CD4-positive, alpha-beta T cell treated with Interleukin-17A for 1 hour (primary cell): ENCODE measurements at places on chromosomes 3 and 15.

GRCh38 chr3:25907081-25907480, 117.2 kb downstream of the OXSM start:
- no peak for DNase-seq

DNA sequence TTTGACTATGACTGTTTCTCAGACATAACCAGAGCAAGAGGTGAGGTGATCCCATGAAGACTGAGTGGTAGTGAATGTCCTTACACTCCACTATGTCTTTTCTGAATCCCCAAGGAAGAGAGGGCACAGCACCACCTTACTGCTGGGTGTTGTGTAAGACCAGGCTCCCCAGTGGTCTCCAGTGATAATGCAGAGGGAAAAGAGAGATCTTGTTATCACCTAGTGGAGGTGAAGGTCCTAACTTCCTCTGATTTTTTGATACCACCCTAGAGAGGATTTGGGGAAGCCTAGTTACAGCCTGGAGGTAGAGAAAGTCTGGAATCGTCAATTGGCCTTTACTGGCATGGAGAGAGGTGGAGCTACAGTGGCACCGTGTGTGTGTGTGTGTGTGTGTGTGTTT, 288.0 kb upstream of the BCHE start:
- no peak for DNase-seq

DNA sequence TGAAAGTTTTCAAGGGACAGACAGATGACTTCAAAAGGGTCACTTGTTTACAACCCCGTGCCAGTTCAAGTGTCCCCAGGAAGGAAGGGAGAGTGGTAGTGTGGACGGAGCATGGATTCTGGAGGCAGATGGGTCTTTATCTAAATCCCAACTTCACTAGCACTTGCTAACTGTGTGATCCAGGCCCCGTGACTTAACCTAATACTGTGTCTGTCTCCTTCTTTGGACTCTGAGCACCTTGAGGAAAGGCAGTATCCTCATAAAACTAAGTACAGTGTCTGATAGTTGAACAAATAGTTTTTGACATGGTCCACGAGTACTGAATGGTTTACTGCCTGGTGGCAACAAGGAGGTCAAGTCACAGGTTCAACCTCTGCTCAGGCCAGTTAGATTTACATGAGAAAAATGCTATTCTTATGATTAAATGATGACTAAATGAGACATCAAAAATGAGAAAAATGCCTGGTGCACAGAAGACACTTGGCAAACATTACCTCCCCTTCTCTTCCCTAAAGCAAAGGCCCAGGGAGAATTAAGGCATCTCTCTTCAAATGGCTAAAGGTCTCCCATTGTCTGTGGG, 48.9 kb downstream of the ABCC5 start:
- no peak for DNase-seq

DNA sequence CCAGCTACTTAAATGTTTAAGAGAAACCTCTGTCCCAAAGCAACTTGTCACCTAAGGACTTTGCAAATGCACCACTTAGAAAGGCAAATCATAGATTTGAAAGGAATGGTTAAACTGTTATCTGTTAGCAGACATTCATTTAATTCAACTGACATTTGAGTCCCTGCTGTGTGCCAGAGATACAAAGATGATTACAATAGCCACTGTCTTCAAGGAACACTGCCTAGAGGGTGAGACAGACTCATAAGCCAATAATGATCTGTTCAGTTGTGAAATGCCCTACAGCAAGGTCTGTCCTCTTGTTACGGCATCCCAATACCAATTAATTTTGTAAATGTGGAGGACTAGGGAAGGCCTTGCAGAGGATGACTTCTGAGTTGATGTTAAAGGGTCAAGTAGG, 113.1 kb downstream of the ATG7 start:
- DNase-seq: no peak

GRCh38 chr15:26260517-26261133, 397.5 kb upstream of the ATP10A start:
- no peak for DNase-seq

DNA sequence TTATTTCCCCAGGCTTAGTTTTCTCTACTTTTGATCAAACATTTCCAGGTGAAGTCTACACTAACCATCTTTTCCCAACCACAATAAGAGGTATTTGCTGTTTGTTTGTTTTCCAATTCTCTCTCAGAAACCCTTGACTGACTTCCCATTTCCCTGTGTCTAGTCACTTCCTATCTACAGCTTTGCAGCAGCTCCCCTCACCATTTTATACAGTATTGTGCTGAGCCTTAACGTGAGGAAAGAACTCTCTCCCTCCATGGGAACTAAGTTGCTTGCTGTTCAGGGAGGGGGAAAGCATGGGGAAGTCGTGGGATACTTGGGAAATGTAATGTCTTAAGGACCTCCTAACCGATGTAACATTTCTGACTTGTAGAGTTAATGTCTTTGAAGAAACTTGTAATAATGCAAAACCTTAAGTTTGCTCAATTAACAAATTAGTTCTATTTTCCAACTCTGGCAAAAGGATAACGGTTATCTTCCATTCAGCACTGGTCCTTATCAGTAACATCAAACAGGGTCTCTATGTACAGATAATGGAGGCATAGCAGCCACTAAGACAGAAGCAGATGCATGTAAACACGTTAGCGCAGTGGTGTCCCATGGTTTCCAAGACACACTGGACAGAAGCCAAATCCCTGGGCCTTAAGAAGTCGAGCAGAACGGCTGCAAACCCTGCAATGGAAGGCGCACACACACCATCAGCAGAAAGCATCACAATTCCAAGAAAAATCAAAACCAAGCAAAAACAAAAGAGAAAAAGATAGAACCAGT, 39.7 kb downstream of the NPTN start:
- DNase-seq: no peak

- DNase-seq: no peak
Measured at GRCh38 chr15:52728899-52729298, 49.7 kb upstream of the ATOSA start.

GRCh38 chr3:172562871-172563865, 39.9 kb upstream of the TNFSF10 start:
- DNase-seq: peak; percentile 41

DNA sequence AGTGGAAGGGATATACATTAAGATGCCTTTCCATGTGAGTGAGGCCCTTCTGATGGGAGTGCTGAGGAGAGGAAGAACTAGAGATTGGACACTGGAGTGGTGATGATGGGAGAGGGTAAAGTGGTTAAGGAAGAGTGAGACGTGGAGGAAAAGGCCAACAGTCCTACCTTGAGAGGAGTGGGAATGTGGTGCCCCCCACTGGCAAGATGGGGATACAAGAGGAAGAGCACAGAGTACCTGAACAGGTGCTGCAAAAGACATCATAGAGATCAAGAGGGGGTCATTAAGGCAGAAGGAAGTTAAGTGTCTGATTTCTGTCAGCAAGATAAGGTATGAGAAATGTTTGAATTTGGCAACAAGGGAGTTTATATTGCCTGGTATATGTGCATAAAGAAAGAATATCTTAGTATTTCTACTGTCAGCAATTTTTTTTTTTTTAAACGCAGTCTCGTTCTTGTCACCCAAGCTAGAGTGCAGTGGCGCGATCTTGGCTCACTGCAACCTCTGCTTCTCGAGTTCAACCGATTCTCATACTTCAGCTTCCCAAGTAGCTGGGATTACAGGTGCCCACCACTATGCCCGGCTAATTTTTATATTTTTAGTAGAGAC, 34.0 kb downstream of the ARIH2 start:
- DNase-seq: peak; percentile 68

DNA sequence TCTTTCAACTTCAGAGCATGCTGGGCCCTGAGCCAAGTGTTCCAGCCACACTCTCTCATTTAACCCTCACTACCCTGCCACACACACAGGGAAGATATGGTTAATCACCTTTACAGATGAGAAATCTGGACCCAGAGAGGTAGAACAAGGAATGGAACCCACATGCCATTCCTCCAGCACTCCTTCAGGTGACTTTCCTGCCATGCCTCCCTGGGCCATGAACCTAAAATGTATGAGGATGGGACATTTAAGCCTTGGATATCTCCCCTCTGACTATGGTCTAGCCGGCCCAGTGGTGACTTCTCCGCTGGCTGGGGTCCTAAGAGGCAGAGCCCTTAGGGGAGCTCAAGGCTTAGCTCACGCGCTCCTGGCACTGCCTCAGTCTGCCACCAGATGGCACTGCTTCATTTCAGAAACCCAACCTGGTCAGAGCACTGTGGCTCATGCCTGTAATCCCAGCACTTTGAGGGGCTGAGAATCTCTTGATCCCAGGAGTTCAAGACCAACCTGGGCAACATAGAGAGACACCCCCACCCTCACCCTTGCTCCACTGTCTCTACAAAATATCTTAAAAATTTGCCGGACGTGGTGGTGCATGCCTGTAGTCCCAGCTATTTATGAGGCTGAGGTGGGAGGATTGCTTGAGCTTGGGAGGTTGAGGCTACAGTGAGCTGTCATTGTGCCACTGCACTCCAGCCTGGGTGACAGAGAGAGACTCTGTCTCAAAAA, 2.2 kb upstream of the DCAF1 start:
- peak; percentile 85 for DNase-seq

- DNase-seq: no peak
Measured at GRCh38 chr3:55491296-55491816, 4.2 kb upstream of the WNT5A start.

DNA sequence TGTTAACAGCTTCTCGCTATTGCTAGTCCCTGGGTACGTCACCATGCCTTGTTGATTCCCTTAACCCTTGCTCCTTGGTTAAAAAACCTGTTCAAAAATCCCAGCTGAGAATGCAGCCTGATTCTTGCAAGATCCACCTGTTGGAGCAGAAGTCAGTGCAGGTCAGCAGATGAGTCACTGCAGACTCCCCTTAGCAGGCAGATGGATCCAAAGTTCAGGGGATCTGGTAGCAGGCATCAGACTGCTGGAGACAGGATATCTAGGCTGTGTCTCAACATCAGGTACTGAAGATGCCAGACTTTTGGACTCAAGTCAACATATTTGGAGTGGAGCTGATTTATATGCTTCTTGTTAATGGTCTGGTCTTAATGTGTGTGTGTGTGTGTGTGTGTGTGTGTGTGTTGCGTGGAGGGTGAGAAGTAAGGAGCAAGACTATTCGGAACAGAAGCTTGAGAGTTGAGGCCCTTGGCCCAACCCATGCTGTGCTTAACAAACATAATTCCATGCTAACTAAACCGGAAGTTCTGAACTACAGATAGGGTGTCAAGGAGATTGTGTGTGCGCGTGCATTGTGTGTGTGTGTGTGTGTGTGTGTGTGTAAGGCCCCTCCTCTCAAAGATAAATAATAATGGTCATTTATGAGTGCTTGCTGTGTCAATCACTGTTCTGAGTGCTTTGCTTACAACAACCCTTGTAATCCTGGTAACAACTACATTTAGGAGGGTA, 1.0 kb upstream of the C3orf52 start:
- DNase-seq: no peak

- DNase-seq: no peak
Measured at GRCh38 chr3:90041995-90042394, 934.6 kb downstream of the EPHA3 start.

DNA sequence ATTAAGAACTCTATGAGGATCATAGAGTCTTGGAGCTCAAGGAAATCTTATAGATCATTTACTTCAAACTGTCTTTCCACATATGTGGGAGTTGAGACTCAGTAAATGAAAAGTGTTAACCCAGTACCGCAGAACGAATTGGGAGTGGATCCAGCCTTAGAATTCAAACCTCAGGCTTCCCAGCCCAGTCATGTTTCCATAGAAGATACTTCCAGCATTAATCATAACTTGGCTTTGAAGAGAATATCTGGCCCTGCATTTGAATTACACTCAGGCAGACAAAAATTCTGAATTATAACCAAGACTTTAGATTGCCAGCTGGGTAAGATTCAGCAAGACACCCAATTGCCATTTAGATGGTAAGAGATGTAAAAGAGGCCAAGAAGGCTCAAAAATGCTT, 972.0 kb downstream of the TUSC7 start:
- no peak for DNase-seq

DNA sequence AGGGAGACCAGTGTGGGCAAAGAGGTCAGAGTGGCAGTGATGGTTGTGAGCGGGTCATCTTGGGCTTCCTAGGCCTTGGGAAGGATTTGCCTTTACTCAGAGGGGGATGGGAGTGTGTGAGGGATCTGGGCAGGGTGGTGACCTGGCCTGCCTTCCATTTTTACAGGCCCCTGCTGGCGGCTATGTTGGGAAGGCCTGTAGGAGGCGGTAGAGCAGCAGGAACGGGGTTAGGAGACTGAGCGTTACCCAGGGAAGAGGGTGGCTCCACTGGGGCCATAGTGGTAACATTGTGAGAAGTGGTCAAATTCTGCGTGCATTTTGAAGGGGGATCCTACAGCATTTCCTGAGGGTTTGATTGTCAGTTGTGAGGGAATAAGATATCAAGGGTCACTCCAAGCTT, 307.3 kb upstream of the CTDSPL start:
- DNase-seq: no peak

- no peak for DNase-seq
Measured at GRCh38 chr3:122435950-122436349, 20.1 kb upstream of the WDR5B start.

DNA sequence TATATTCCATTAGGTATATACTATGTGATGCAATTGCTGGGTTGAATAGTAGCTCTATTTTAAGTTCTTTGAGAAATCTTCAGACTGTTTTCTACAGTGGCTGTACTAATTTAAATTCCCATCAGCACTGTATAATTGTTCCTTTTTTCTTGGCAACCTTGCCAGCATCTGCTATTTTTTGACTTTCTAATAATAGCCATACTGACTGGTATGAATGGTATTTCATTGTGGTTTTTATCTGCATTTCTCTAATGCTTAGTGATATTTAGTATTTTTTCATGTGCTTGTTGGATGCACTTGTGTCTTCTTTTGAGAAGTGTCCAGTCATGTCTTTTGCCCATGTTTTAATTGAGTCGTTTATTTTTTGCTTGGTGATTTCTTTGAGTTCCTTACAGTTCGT, 145.1 kb upstream of the PLSCR5 start:
- no peak for DNase-seq

DNA sequence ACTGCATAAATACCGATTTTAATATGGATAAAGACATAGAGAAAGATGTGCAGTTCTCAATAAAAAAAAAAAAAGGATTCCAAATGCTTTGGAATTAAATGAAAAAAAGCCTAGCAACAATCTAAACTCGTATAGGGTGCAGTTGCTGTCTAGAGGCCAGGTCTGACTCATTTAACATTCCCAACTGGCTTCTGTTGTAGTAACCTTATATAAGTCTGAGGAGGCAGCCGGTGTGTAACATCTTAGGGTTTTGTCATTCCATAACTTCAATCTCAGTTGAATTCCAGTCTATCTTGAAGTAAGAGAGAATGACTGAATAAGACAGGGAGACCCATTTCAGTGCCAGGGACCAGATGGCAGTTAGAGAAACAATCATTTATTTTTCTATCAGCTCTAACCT, 6.5 kb downstream of the PDCD10 start:
- no peak for DNase-seq

GRCh38 chr3:52743152-52743551, 27.6 kb downstream of the NEK4 start:
- no peak for DNase-seq

DNA sequence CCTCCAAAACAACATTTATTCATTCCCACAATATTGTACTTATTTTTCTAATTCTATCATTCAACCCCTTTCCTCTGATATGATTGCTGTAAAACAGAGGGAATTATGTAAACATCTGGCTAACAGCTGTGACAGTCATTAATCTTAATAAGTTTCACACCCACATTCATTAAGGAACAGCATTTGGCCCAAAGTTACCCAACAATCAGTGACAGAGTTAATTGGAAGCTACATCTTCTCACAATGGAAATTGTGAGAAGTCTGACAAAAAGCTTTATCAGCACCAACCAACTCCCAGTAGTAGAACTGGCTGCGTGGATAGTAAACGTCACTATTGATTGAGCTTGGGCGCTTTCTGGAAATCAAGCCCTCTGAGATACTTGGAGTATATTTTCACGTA, 165.8 kb upstream of the SLC24A5 start:
- DNase-seq: no peak

GRCh38 chr15:53549697-53550305, 209.7 kb downstream of the WDR72 start:
- DNase-seq: no peak

GRCh38 chr3:44914936-44915335, 40.5 kb downstream of the TGM4 start:
- DNase-seq: no peak
